ENCODE measurements at places on chromosomes 6 and 20. TPM values are rescaled to one million over a fixed set of nuclear protein-coding genes. Genes with fewer than 3 reads are reported as not detected.

- peak; percentile 83 for DNase-seq
These were observed 794.3 kb downstream of the PHF3 start for GRCh38 chr6:64429926-64430325.

DEFB118 gene
- total RNA-seq, result not detected

GRCh38 chr20:55776176-55776575, 229.1 kb downstream of the CBLN4 start:
- DNase-seq, result no peak

RNF182 gene
- 0.53 TPM for total RNA-seq

SNRPB2 gene
- total RNA-seq, result 74.3 TPM

GRCh38 chr20:11195899-11196558, 522.2 kb upstream of the JAG1 start:
- DNase-seq, result no peak

GRCh38 chr20:62638055-62638570, 4.2 kb upstream of the SLCO4A1 start:
- DNase-seq, result no peak

- peak; percentile 63 for DNase-seq
These were observed 110.9 kb downstream of the HFE start for GRCh38 chr6:26197933-26198721.

GRCh38 chr6:114032721-114033120, 61.8 kb upstream of the HDAC2 start:
- DNase-seq, result no peak

GRCh38 chr6:117399924-117400323, 25.8 kb downstream of the ROS1 start:
- DNase-seq, result no peak

- no peak for DNase-seq
These were observed 26.5 kb upstream of the MTRF1L start for GRCh38 chr6:153028963-153029362.

GRCh38 chr6:34189806-34190503, 44.1 kb upstream of the GRM4 start:
- peak; percentile 25 for DNase-seq

DNA sequence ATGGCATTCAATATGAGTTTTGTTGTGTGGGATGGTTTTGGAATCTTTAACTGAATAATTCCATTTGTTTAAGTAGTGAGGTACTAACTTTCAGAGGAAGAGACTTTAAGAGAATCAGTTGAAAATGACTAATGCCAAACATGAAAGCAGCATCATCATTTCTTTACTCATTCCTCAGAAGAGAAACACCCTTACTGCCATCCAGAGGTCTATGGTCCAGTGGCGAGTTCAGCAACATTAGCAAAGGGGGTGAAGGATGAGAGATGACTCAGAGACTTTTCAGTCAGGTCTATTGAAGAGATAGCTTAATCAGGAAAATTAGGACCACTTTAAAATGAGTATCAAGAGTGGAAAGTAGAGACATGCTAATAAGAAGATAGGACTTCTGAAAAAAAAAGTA, 118.8 kb downstream of the COL19A1 start:
- no peak for DNase-seq

ZNF292 gene
- 32.9 TPM for total RNA-seq

GRCh38 chr6:150705392-150705791, 105.7 kb downstream of the PLEKHG1 start:
- DNase-seq, result no peak

DNA sequence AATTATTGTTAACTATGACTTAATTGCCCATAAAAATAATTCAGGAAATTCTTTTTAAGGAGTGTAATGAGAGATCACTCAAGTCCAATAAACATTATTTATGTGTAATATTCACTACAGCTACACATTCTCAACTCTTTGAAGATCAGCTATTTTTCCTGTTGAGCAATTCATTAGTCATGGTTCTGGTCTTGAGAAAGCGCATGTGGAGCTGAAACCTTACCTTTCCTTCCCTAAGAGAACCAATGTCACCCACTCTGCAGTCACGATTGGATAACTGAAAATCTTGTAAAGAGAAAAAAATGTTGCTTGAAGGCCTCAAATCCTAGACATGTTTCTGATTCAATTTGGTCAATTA, 736.9 kb upstream of the MARCKS start:
- no peak for DNase-seq
